G401 (cell line): ENCODE measurements at places on chromosomes 12 and 14. TPM values are rescaled to one million over a fixed set of nuclear protein-coding genes. Genes with fewer than 3 reads are reported as not detected.

COX8C gene
- total RNA-seq, result not detected in 2 replicates

GYS2 gene
- not detected in 2 replicates for total RNA-seq

SLC25A47 gene
- total RNA-seq, result 0.06 TPM in 1 of 2 replicates, not detected in the other

CLEC1B gene
- not detected in 2 replicates for total RNA-seq

STON2 gene
- 0.10 TPM in 1 of 2 replicates, not detected in the other for total RNA-seq

LIN7A gene
- total RNA-seq, result not detected in 2 replicates

MYF6 gene
- total RNA-seq, result not detected in 2 replicates

KCNA5 gene
- not detected in 2 replicates for total RNA-seq

JPH4 gene
- not detected in 2 replicates for total RNA-seq

WBP11 gene
- 17.8 and 18.4 TPM in 2 replicates for total RNA-seq

USP44 gene
- total RNA-seq, result 0.34 and 4.2 TPM in 2 replicates

REM2 gene
- total RNA-seq, result not detected in 2 replicates

NKX2-8 gene
- not detected in 2 replicates for total RNA-seq

PIK3C2G gene
- total RNA-seq, result not detected in 2 replicates

CRIP2 gene
- 184 and 209 TPM in 2 replicates for total RNA-seq

EXOC3L4 gene
- 0.86 and 1.6 TPM in 2 replicates for total RNA-seq

TDG gene
- 30.8 and 47.5 TPM in 2 replicates for total RNA-seq

UNC79 gene
- total RNA-seq, result 0.44 TPM in 1 of 2 replicates, not detected in the other

PRR4 gene
- total RNA-seq, result 9.2 TPM in 1 of 2 replicates, not detected in the other

TRIM9 gene
- total RNA-seq, result 0.31 and 0.41 TPM in 2 replicates

PARPBP gene
- total RNA-seq, result 27.8 and 51.0 TPM in 2 replicates

GNG2 gene
- total RNA-seq, result not detected in 2 replicates

CLEC7A gene
- not detected in 2 replicates for total RNA-seq

SPIC gene
- not detected in 2 replicates for total RNA-seq

KLC1 gene
- 87.3 and 184 TPM in 2 replicates for total RNA-seq

SERPINA1 gene
- total RNA-seq, result not detected in 2 replicates

DCN gene
- not detected in 2 replicates for total RNA-seq

PZP gene
- not detected in 2 replicates for total RNA-seq

TOMM20L gene
- total RNA-seq, result not detected in 2 replicates

BEST3 gene
- 0.61 TPM in 1 of 2 replicates, not detected in the other for total RNA-seq

SLC38A6 gene
- total RNA-seq, result 36.1 and 43.1 TPM in 2 replicates

KCNMB4 gene
- 0.43 and 1.1 TPM in 2 replicates for total RNA-seq

B4GALNT1 gene
- total RNA-seq, result 12.4 and 19.8 TPM in 2 replicates

WDR20 gene
- total RNA-seq, result 24.2 and 35.3 TPM in 2 replicates

FAM181A gene
- total RNA-seq, result not detected in 2 replicates

ZFHX2 gene
- total RNA-seq, result under 0.01 and 0.03 TPM in 2 replicates

ASPG gene
- not detected in 2 replicates for total RNA-seq

KRT73 gene
- not detected in 2 replicates for total RNA-seq

OXA1L gene
- 187 and 240 TPM in 2 replicates for total RNA-seq

OR6C75 gene
- total RNA-seq, result not detected in 2 replicates

CCDC184 gene
- total RNA-seq, result 0.03 and 0.06 TPM in 2 replicates

PTMS gene
- 259 and 267 TPM in 2 replicates for total RNA-seq

TXNDC16 gene
- 10.8 and 17.1 TPM in 2 replicates for total RNA-seq

ENDOU gene
- total RNA-seq, result 1.9 TPM in 1 of 2 replicates, not detected in the other

PMEL gene
- total RNA-seq, result 22.2 and 27.9 TPM in 2 replicates

CISTR gene
- total RNA-seq, result not detected in 2 replicates

HVCN1 gene
- total RNA-seq, result not detected in 2 replicates

CRIP1 gene
- 8.6 TPM in 1 of 2 replicates, not detected in the other for total RNA-seq
